ENCODE measurements at places on chromosomes 12 and 14.

DNA sequence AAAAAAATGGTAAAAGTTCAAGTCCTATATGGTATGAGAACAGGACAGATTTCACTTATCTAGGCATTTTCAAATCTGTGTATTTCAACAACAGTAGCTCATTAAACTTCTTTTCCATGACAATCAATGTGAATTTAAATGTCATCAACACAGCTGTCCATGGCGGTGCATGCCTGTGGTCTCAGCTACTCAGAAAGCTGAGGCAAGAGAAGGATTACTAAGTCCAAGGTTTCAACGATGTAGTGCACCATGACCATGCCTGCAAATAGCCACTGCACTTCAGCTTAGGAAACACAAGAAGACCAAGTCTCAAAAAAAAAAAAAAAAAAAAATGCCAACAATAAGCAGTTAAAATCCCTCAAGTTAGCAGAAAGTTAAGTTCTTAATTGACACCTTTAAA lies 214.6 kb downstream of the C12orf50 start:
- no peak for DNase-seq

DNA sequence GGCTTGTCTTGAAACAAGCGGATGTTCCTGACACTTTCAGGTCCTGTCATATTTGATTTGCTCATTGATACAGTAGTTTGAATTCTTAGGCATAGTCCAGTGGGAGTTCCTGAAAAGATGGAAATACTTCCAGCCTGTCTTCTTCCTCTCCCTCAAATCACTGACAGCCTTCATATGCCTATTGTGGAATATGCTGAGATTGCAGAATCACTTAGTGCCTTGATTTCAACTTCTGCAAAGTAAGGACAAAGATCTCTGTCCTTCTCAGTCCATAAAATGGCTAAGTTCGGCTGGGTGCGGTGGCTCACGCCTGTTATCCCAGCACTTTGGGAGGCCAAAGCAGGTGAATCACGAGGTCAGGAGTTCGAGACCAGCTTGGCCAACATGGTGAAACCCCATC lies 6.7 kb upstream of the PYGL start:
- no peak for DNase-seq

- no peak for DNase-seq
Observed at GRCh38 chr12:29709054-29709453, 74.7 kb downstream of the TMTC1 start.

GRCh38 chr12:64824130-64824499 lies 332 bp upstream of the TBC1D30 start:
- DNase-seq: peak; percentile 11

- DNase-seq: no peak
Observed at GRCh38 chr14:97095269-97095668, 298.1 kb downstream of the VRK1 start.

DNA sequence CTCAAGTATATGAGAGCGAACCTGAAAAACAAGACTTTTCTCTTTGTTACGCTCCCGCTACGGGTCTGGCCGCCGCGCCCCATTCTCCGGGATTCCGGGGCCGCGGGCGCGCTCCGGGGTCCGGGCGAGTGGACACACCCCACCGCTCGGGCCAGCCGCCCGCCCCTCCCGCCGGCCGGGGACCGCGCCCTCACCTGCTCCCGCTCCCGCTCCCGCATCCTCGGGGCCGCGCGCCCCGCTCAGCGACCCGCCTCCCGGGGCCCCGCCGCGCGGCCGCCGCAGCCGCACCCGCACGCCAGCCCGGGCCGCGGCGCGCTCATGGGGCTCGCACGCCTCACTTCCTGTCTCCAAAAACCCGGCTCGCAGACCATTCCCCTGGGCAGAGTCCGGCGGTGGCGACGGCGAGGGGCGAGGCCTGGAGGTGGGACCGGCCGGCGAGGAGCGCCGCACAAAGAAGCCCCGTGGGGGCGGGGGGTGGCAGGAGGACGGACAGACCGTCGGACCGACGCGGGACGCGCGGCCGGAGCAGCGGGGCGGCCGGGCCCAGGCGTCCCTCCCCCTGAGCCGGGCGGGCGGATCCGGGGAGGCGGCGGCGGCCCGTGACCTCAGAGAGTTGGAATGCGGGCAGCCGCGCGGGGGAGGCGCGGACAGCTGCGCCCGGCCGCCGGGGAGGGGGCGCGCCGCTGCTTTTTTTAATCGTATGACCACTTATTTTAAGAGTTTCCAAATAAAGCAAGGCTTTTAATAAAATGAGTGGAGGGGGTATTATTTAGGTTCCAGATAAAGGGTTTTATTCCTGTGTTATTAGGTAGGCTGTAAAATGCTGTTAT lies at the start of gene PTPN21:
PTPN21 (minus strand) TSS at position 551 of the 830 bp plus-strand sequence. CDS start 4,590 bp downstream, outside the sequence.
- peak; percentile 29 for DNase-seq

DNA sequence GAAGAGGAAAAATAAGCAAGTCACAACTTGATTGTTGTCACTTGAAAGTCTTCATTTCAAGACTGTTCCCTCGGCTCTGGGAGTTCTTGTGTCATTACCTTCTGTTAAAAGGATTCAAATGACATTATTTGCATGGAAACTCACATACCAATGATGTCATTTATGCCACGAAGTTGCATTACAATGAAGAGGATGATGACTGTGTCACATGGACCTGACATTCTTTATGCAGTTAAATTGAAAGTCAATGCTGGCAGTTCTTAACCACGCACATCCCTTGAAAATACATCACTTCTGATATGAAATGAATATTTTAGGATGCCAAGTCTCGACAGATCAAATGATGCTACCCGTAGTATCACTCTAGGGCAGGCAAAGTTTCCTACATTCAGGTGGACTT lies 1069.5 kb downstream of the VRK1 start:
- DNase-seq: no peak

DNA sequence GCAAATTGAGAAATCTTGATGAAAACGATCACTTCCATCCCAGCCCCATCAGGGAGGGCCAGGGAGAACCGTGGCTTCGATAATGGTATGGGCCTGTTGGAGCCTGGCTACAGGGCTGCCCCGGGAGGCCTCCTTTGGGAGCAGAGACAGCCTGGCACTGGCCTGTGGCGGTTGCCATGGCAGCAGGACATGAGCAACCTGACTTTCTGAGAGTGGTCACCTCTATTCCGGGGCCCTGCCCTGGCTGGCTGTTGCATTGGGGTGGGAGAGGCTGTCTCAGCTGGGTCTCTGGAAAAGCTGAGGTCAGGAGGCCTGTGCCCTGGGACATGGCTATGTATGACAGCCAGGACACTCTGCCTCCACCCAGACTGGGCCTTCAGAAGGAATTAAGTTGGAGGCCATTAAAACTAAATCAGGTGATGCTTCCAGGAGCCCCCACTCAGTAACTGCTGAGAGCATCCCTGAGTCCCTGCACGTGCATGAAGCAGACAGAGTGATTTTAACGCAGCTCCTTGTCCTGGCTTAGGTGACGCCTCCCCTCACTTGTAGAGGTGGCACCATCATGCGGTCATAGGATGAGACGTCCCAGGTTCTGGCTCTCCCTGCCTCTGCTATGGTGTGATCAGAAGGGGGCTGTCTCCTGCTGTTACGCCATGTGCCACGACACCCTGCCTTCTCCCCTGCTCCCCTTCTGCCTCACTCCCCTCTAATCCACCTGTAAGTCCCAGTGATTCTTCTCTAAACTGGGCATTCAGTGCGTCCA lies 126.3 kb downstream of the SLC25A47 start:
- DNase-seq: no peak

DNA sequence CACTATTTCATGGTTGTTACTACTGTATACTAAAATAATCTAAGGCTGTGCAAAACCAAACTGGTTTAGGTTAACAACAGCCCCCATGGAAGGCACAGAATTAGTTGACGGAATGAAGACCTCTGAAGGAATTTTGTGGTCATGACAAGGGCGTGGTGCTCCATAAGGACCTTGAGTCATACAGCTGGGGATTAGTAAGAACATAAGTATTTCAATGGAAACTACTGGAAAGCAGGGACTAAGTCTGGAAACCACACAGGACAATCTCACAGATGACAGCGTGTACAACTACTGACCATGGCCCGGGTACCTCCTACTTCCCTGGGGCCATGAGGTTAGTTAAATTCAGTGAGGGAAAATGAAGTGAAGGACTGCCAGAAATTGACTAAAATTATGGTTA lies 98.5 kb upstream of the PLEKHA5 start:
- DNase-seq: no peak

DNA sequence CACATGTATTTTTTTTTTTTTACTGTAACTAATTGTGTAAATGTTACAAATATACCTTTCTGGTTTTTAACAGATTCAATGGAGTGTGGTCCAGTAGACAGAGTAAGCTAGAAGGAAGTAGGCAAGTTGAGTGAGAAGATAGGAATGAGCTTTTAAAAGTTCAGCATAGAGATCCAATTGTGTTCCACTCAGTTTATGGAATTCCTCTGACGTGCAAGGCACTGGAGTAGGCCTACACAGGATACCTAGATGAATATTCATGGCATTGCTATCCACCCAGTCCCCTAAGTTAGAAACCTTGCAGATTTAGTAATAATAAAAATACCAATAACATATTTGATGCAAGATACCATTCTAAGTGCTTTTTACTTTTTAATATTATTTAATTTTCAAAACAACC lies 225.6 kb upstream of the ARID2 start:
- DNase-seq: no peak

DNA sequence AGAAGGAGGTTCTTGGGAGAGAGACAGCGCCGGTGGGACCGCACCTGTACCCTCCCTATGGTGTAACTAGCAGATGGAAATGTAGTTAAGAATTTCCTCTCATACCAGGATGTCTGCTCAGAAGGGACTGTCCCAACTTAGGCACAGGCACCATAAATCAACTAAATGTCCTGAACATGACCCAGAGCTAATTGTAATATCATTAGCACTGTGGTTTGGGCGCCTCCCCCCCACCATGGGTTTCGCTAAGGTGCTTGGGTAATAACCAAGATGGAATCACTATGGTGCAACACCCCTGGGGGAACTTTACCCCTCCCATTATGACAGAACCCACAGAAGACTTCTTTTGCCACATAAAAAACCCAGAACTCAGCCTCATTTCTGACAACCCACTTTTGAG lies 15.9 kb downstream of the ZNF641 start:
- peak; percentile 38 for DNase-seq

GRCh38 chr12:9829982-9830381 lies 2.7 kb downstream of the KLRF1 start:
- DNase-seq: no peak
